ENCODE measurements at places on chromosomes 4 and X. TPM values are rescaled to one million over a fixed set of nuclear protein-coding genes. Genes with fewer than 3 reads are reported as not detected.

DNA sequence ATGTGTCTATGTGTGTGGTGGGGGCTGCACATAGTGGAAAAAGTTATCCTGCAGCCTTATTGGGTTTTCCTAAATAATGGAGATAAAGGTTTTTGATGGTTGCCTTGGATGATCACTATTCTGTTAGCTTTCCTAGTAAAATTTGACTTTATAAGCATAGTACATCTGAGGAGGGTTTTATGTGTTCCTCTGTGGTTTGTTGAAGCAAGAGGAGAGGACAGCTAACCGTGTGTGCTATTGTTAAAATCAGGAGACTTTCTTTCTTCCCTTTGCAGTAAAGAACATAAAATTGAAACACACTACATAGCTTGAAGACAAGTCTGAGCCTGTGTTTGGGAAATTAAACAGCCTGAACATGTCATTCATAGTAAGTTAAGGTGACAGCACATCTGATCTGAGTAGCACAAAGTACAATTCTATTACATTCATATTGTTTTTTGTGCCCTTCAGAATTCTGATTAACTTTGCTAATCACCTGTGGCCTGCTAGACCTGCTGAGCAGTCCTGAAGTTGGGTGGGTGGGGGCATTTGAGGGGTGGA, 36.8 kb downstream of the C4orf51 start:
- no peak for DNase-seq

MAP3K15 gene
- 0.16 TPM for total RNA-seq

DNA sequence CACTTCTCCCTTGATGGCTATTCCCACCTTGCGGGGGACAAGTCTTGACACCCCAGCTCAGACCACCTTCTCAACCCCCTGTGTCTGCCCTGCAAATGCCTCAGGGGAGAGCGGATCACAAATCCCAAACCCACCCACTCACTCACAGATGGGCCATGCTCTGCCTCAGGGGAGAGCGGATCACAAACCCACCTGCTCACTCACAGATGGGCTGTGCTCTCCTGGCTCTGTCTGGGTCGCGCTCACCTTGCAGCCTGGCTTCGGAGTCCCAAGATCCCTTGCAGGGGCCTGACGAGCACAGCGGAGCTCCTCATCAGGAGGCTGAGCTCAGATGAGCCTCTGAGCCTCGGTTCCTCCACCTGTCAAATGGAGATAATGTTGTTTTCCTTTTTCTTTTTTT, 38.6 kb downstream of the HTRA3 start:
- DNase-seq, result no peak

DNA sequence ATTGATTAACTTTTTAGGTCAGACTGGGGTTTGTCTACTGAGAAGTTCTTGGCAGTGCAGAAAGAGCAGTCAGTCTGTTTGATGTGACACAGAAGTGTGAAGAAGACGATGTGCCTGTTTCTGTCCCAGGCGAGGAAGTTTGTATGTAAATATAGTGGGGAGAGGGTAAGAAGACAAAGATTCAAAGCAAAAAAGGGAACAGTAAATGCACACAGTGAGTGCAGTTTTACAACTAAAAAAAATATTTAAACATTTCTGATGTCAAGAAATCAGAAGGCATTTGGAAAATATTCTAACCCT, 264.9 kb downstream of the RAPGEF2 start:
- DNase-seq, result no peak

DNA sequence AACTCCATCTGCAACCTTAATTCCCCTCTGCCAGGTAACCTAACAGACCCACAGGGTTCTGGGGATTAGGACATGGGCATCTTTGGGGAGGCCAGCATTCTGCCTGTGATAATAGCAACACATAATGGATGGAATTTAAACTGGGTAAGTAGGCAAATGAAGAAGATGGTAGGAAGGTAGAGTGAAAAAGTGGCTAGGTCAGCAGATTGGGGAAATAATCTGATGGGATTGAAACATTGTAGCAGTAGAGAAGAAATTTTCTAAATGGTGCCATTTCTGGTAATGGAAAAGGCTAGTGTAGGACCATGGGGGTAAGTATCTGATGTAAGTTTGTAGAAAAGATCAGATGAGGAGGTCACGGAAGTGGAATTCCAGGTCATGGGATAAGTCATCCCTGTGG, 3.0 kb upstream of the CT47C1 start:
- DNase-seq, result no peak

DNA sequence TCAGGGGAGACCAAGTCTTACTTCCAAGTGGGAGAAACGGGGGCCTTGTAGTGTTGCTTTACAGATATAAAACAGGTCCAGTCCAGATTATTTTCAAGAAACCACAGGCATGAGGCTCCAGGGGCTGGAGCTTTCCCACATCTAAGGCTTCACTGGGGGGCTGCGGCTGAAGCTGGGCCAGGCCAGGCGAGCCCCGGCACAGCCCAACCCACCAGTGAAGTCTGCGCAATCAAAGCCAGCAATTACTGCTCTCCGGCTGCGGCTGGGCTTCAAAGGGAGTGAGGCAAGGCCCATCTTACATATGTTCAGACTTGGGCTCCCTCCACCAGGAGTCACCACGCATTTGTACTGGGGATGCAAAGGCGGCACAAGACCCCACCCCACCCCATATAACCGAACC, 61.7 kb downstream of the HADH start:
- DNase-seq, result no peak

DNA sequence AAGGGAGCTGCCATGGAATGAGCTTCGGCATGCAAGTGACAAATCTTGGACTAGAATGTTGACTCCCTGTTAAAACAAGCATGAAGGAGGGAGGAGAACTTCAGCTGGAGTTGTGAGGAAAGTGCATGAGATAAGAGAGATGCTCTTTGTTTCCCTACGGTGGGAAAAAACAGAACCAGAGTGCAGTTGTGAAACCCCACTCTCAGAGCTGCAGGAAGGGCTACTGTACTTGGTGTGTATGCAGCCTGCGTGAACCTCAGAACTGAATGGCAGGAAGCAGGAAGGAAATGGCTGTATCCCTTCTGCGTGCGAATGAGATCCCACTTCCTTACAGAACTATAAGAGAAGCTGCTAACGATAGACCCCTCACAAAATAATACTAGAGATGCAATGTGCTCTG, 57.2 kb downstream of the EGF start:
- DNase-seq, result no peak

ADRA2C gene
- total RNA-seq, result 0.96 TPM

DNA sequence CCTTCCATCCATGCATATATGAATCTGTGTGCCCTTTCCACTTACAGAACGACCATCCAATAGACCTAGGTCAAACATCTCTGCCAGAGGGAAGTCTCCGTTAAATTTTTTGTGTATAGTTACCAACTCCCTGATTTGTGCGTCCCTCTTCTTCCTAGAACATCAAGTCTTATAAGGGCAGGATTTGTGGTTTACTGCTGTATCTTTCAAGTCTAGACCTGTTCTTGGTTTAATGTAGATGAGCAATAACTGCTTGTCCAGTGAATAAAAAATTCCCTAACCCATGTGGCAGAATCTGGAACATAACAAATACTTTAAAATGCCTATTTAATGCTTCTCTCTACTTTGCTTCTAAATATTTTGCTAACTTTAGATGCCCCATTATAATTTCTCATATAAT, 988.8 kb downstream of the RAPGEF2 start:
- no peak for DNase-seq

- DNase-seq, result no peak
Observed at GRCh38 chr4:142474398-142475087, 371.6 kb downstream of the INPP4B start.

- no peak for DNase-seq
Observed at GRCh38 chr4:137532869-137533236, 559 bp upstream of the PCDH18 start.

GRCh38 chr4:25815586-25815985, 47.2 kb downstream of the SEL1L3 start:
- DNase-seq, result no peak

GRCh38 chr4:1756079-1756478, 34.8 kb downstream of the TACC3 start:
- no peak for DNase-seq

DNA sequence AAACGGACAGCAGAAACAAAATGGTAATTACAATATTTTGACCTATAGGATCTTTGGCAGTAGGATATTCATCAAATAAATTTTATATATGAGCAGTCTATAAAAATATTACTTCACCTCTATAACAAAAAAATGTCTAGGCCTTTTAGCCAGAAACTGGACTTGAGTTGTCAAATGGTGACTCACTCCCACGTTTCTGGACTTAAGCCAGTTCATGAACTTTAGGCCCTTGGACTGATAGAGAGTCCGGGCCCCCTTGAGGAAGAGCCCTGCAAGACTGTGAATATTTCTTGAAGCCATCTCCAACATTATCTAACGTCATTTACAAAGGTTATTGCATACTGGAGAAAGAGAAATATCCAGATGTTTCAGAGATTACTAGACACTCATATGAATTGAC, 106.8 kb upstream of the FAM47A start:
- DNase-seq, result no peak

- DNase-seq, result no peak
Observed at GRCh38 chr4:91280551-91281290, 1023.0 kb upstream of the GRID2 start.

SPANXD gene
- total RNA-seq, result not detected

DNA sequence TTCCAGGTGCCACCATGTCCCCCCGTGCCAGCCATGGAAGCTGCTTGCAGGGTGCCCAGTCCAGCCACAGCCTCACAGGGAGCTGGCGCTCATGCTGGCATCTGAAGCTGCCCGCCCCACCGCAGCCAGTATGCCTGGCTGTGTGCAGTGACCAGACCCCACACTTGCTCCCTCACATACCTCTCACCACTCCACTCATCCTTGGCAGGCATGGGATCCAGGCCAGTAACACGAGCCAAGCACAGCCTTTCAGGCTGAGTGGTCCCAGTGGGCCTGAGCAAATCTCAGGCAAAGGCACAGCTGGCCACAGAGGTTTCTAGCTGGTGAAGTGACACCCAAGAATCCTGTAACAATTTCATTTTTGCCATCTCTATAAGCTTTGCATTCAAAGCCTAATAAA, 48.4 kb upstream of the SEC24B start:
- no peak for DNase-seq

DNA sequence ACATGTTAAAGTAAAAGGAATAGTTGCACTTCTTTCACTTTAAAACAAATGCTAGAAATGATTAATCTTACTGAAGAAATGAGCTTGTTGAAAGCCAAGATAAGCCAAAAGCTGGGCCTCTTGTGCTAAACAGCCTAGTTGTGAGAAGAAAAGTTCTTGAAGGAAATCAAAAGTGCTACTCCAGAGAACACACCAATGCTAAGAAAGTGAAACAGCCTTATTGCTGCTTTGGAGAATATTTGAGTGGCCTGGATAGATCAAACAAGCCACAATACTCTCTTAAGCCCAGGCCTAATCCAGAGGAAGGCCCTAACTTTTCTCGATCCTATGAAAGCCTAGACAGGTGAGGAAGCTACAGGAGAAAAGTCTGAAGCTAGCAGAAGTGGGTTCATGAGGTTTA, 967.9 kb upstream of the INTU start:
- no peak for DNase-seq

GRCh38 chr4:172928347-172928746, 240.3 kb upstream of the GALNT7 start:
- no peak for DNase-seq

HDAC6 gene
- 74.4 TPM for total RNA-seq

DNA sequence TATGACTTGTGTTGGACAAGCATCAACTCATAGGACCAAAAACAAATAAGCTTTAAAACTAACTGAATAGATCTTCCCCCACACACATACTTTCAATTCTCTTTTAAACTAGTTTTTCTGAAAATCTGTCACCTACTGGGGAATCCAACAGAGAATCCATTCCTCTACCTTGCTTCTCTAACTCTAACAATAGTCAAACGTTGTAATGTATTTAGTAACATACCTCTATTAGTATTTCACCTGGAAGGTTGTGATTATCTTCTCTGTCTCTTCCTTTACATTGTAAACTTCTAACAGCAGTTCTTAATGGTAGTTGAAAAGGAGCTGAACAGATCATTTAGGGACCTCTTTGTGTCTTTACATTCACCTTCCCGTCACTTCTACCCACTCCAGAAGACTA, 337.1 kb upstream of the FAM241A start:
- DNase-seq, result no peak

- DNase-seq, result no peak
Observed at GRCh38 chr4:92514627-92515026, 210.9 kb downstream of the GRID2 start.

AFP gene
- not detected for total RNA-seq

UTP14A gene
- total RNA-seq, result 9.7 TPM

GRCh38 chr4:175807547-175807946, 4.5 kb downstream of the GPM6A start:
- no peak for DNase-seq

NSD2 gene
- 591 TPM for total RNA-seq

RPA4 gene
- total RNA-seq, result 3.8 TPM

POU3F4 gene
- total RNA-seq, result 0.14 TPM

- no peak for DNase-seq
Observed at GRCh38 chrX:140765043-140765784, 55.7 kb downstream of the LINC00632 start.

FAM9C gene
- total RNA-seq, result 0.64 TPM

DNA sequence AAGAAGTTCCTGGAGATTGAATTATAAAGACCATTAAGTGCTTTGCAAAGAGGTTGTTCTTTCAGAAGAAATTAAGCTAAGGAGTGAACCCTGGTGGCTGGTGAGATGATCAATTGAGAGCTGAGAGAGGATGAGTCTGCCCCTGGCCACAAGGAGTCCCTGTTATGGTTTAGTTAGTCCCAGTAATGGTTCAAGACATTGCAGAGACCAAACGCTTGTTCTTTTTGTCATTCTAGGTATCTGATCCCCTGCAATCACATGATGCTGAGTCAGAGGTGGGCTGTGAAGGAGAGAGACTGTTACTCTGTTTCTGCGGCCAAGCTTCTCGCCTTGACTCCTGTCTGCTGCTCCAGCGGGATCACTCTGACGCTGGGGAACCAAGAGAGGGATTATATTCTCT, 114.5 kb downstream of the GATB start:
- no peak for DNase-seq

DNA sequence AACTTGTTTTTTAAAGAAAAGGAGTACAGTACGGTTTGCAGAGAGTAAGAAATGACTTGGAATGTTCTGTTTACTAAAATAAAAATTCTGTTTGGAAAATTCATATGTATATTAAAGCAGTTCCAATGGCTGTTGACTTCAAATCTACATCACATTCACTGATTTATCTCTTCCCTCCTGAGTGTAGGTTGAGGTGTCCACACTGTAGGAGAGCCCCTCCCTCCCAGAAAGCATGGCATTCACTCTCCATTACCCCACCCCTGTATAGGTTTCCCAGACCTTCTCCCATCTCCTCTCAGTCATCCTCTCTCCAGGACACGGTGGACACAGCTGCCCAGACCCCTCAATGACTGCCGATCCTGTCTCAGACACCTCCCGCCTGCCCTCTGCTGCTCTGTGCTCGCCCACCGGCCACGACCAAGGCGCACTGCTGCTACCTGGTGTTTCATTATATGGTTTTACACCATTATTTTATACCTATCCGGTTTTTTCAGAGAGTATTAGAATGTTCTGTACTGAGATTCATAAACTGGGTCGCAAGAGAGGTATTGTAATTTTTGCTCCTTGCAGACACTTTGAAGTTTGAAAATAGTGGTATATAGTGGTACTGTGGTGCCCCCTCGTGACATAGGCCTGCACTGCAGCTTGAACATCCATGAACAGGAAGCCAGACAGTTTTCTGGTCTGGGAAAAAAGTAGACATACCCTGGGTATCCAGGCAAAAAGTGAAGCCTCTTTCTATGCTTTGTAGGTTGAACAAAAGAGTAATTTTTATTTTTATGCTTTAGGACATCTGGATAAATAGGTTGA, 38.8 kb upstream of the BEX4 start:
- DNase-seq, result peak; percentile 59

All from transverse colon (tissue), 4 donors.